ENCODE measurements at places on chromosomes 7 and 10.

DNA sequence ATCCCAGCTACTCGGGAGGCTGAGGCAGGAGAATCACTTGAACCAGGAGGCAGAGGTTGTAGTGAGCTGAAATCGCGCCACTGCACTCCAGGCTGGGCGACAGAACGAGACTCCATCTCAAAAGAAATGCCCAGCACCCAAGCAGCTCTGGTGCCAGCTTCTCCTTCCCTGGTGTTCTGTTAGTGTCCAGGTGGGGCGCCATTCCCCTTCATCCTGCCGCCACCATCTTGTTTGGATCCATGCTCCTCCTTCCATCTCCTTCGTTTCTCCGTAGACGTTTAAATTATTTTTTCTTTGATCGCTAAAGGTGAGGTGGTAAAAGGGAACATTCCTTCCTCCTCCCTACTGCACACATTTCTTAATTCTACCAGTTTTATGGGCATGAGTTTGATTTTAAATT, 30.3 kb downstream of the PROSER2 start:
- no peaks in the 10 kb centered on the region for H3K36me3 ChIP-seq
- no peak for DNase-seq
- no peaks in the 10 kb centered on the region for H3K27me3 ChIP-seq
- no peak overlapping the region for H3K4me3 ChIP-seq
- no peaks in the 10 kb centered on the region for H3K4me1 ChIP-seq
- no peak overlapping the region for H3K27ac ChIP-seq

DNA sequence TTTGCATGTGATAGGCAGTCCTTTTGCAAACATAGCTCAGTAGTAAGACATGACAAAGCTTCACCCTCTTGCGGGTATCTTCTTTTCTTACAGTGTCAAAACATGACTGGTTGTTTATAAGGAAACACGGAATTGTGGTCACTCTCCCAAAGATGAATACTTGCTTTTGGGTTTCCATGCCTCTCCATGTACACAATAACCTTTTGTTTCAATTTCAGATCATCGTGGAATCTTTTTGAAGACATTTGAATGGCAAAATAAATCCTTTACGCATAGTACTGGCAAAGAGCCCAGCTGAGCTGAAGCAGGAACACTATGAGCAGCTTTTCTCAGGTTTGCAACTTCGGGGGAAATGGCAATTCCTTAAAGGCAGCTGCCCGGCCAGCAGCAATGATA, 156.8 kb upstream of the FRMD4A start:
- no peaks in the 10 kb centered on the region for H3K36me3 ChIP-seq
- H3K4me1 ChIP-seq: no peaks in the 10 kb centered on the region
- H3K4me3 ChIP-seq: no peak overlapping the region
- no peak for DNase-seq
- H3K27ac ChIP-seq: no peak overlapping the region

GRCh38 chr7:46247664-46248063, 326.6 kb upstream of the IGFBP3 start:
- H3K36me3 ChIP-seq: no peaks in the 10 kb centered on the region
- H3K27ac ChIP-seq: no peak overlapping the region
- no peaks in the 10 kb centered on the region for H3K4me1 ChIP-seq
- no peaks in the 10 kb centered on the region for H3K27me3 ChIP-seq
- DNase-seq: no peak

DNA sequence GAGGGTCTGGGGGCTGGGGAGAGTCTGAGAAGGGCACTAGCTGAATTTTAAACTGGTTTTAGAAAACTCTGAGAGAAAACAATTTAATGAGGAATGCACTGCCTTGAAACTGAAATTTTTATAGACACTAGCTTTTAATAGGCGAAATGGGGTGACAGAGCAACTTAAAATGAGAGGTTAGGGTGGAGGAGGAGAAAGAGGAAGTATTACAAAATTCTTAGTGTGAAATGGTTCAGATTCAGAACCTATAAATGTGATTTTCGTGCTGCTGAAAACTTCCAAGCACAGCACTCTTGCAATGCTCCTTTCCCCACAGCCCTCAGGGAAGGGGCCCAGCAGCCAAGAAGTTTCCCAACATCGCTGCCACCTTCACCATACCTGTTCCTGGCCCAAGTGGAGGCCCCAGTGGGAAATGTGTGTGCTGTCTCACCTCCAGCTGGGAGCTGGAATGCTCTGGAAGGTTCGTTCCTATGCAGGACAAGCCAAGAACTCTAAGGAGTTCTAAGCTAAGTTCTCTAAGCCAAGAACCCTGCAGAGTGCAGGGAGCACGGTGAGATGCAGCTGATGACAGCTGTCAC, 60.0 kb downstream of the ATXN7L1 start:
- no peak for DNase-seq
- H3K36me3 ChIP-seq: no peaks in the 10 kb centered on the region
- H3K27me3 ChIP-seq: no peaks in the 10 kb centered on the region
- peaks cover 11% of the 10 kb centered on the region for H3K4me1 ChIP-seq
- H3K4me3 ChIP-seq: no peak overlapping the region

- no peak for DNase-seq
- no peaks in the 10 kb centered on the region for H3K36me3 ChIP-seq
Observed at GRCh38 chr7:138834583-138834982, 36.6 kb upstream of the ATP6V0A4 start.

DNA sequence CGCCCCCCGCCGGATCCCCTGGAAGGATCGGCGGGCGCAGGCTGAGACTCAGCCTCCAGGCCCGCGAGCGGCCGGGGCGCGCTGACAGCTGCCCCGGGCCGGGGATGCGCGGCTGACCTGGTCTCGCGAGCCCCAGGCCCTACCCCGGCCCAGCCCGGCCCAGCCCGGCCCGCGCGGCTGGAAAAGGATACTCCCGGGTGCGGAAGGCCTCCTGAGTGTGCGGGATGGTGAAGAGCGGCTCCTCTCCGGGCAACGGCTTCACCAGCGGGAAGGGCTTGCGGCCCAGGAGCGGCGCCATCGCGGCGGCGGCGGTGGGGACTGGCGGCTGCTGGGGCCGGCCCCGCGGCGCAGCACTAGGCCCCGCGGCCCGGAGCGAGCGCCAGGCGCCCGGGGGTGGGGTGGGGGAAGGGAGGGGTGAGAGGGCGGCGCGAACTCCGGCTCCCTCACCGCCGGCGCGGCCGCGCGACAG, 423 bp downstream of the BAZ1B start:
- peaks cover 2% of the 10 kb centered on the region for H3K36me3 ChIP-seq
- no peaks in the 10 kb centered on the region for H3K27me3 ChIP-seq
- no peak for DNase-seq

DNA sequence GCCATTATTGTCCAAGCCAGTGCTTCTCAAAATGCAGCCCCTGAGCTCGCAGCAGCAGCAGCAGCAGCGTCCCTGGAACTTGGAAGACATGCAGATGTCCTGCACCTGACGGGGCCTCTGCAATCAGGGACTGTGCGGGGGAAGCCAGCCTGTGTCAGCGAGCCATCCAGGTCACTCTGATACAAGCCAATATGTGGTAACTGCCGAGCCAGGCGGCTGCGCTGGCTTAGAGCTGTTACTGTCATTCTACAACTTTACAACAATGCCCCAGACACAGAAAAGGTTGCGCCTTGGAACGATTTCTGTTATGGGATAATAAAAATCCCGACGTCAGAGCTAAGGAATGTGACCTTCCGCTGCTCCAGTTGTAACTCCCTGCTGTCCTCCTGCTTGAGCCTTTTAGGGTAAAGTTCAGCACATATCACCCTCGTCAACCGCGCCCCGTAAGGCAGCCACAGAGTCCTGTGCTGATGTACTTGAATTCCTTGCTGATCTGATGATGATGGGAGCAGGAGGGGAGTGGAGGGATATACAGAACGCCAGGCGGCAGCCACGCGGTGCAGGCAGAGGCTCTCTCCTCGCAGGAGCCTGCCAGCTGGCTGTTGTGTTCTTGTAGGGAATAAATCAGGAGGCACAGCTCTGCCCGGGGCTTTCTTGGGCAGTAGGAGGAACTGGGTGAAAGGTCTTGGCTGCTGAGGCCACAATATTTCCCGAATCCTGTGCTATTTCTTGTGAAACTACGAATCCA, 20.0 kb upstream of the CRYGN start:
- no peak overlapping the region for H3K27ac ChIP-seq
- no peaks in the 10 kb centered on the region for H3K4me1 ChIP-seq
- DNase-seq: no peak
- no peak overlapping the region for H3K4me3 ChIP-seq

DNA sequence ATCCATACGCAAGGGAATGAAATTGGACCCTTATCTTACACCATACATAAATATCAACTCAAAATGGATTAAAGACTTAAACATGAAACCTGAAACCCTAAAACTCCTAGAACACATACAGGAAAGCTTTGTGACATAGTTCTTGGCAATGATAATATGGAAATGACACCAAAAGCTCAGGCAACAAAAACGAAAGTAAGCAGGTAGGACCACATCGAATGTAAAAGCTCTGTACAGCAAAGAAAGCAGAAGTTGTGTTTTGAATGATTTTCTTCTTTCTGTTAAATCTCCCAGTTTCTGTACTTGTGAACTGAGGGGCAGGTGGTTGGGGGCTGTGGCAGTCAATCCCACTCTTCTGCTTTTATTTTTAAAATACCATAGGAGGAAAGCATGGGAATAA, 368.4 kb upstream of the PODXL start:
- no peak overlapping the region for H3K4me3 ChIP-seq
- H3K27me3 ChIP-seq: no peaks in the 10 kb centered on the region
- no peak for DNase-seq
- H3K4me1 ChIP-seq: 0 out of 2 replicates have a peak, but pooled peaks cover 2% of the 10 kb centered on the region
- no peaks in the 10 kb centered on the region for H3K36me3 ChIP-seq
- no peak overlapping the region for H3K27ac ChIP-seq

- H3K27me3 ChIP-seq: no peaks in the 10 kb centered on the region
- peaks cover 3% of the 10 kb centered on the region for H3K36me3 ChIP-seq
- no peak overlapping the region for H3K27ac ChIP-seq
- H3K4me1 ChIP-seq: peaks cover 82% of the 10 kb centered on the region
- no peak for DNase-seq
Observed at GRCh38 chr10:80468806-80469421, 14.8 kb downstream of the TSPAN14 start.

DNA sequence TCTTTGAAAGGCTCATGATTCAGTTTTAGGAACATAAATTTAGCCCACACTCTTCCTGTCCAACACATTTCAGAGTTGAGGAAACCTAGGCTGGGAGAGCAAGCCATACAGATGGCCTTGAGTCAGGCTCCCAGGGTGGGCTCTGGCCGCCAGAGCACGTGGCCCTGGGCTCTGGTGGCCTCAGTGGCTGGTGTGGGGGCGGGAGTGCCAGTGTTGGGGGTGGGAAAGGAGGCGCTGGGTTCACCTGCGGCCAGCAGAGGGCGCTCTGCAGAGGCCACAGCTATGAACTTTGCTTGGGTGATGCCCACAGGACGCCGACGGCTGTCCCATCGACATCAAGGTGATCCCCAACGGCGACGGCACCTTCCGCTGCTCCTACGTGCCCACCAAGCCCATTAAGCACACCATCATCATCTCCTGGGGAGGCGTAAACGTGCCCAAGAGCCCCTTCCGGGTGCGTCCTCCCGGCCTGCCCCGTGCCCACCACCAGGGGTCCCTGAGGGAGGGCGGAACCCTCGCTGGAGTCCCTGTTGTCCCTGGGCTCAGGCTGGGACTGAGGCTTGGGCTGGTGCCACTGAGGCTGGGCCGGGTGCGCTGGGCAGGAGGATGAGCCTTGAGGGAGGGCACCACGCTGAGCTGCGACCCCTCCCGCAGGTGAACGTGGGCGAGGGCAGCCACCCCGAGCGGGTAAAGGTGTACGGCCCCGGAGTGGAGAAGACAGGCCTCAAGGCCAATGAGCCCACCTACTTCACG, 11.9 kb downstream of the FLNC start:
- H3K4me3 ChIP-seq: no peak overlapping the region
- no peak overlapping the region for H3K27ac ChIP-seq
- no peaks in the 10 kb centered on the region for H3K4me1 ChIP-seq
- no peak for DNase-seq

DNA sequence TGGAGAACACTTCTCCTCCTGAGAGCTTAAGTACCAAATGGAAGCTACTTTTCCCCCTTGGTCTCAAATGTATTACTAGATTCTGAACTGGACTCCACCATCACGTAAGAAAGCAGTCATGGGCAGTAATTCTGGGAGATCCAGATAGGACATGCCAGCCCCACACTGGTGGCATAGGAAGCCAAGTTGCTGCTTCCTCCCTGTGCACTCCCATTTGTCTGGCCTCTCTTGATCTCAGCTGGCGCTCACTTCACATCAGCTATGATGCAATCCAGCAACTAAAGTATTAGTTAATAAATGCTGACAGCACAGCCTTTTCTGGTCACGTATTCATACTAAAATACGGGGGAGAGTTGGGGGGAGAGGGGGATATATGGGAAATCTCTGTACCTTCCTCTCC, 3.4 kb upstream of the IL6 start:
- DNase-seq: no peak
- no peak overlapping the region for H3K4me3 ChIP-seq
- H3K27me3 ChIP-seq: peaks cover 2% of the 10 kb centered on the region
- H3K36me3 ChIP-seq: no peaks in the 10 kb centered on the region
- H3K27ac ChIP-seq: no peak overlapping the region
- peaks cover 5% of the 10 kb centered on the region for H3K4me1 ChIP-seq

DNA sequence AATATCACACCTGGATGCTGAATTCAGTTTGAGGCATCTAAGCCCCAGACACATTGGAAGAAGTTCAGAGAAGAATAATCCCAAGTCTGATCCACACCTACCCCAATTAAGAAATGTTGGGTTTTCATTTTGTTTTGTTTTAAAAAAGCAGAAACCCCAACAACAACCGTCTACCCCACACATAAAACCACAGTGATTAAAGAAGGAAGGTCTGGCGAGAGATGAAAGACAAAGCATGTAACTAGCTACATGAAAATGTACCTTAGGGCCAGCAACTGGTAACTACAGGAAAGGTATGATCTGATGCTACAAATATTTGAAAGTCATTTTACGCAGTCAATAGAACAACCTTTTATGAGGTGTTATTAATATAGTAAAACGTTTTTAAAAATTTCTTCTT, 1112.3 kb downstream of the GATA3 start:
- no peaks in the 10 kb centered on the region for H3K36me3 ChIP-seq
- H3K27me3 ChIP-seq: no peaks in the 10 kb centered on the region
- DNase-seq: no peak
- no peak overlapping the region for H3K27ac ChIP-seq
- no peak overlapping the region for H3K4me3 ChIP-seq
- H3K4me1 ChIP-seq: no peaks in the 10 kb centered on the region

DNA sequence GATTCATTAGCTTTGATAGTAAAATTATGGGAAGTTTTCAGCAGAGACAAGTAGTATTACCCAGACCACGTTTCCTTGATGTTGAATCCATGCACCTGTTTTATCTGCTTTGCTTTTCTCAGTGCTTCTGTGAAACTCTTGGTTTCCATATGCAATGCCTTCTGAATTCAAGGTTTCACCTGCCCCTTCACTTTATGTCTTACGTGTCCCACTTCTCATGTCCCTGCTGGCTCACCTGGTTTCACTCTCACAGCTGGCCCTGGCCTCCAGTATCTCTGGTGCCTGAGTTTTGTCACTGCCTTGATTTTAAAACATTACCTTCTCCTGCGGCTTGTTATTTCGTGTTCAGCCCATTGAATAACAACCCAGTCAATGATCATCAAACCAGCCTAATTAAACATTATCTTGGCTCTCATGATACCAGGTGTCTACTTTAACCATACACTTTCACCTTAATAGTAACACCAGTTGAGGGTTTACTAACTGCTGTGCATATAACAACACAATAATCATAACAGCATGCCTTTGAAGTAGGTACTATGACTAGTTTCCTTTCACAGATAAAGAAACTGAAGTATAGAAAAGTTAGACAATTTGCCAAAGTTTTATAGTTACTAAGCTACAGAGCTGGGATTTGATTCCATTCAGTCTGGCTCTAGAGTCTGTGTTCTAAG, 175.7 kb upstream of the PCLO start:
- no peaks in the 10 kb centered on the region for H3K4me1 ChIP-seq
- no peaks in the 10 kb centered on the region for H3K36me3 ChIP-seq
- no peaks in the 10 kb centered on the region for H3K27me3 ChIP-seq
- DNase-seq: no peak
- no peak overlapping the region for H3K4me3 ChIP-seq
- H3K27ac ChIP-seq: no peak overlapping the region
